Stimulated activated CD8-positive, alpha-beta memory T cell treated with anti-CD3 and anti-CD28 coated beads, Interleukin-2, amount 100 ng/mL, for 1 hour (primary cell): ENCODE measurements at places on chromosomes 7 and 10.

DNA sequence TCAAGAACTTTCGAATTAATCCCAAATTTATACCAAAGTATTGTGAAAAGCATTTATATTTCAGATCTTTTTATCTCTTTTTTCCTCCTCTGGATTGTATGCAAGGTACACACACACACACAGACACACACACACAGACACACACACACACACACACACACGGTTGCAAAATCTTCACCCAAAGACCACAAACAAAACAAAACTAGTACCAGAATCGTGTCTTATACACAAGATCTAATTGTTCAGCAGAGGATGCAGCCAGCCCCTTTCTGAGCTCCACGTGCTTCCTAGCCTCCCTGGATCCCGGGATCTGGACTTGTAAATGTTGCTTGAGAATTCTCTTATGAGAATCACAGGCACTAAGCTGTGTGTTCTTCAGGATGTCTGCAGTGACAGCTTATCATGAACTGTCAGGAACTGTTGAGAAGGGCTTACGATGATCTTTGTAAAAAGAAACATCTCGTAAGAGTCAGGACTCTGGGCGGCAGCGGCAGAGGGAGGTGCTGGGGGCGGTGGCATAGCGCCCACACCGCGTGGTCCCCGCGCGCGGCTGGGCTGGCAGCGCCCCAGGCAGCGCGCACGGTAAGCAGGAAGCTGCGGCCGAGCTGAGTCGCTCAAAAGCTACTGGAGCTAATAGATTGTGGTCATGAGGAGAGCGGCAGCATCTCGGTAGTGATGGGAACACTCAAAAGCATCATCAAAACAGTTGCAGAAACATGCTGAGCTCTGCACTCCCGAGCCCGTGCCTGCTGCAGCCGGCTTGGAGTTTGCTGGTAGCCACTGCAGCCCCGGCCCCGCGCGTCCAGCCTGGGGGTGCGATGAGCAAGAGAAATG is 277.6 kb downstream of the GATA3 start:
- DNase-seq = peak; percentile 68

DNA sequence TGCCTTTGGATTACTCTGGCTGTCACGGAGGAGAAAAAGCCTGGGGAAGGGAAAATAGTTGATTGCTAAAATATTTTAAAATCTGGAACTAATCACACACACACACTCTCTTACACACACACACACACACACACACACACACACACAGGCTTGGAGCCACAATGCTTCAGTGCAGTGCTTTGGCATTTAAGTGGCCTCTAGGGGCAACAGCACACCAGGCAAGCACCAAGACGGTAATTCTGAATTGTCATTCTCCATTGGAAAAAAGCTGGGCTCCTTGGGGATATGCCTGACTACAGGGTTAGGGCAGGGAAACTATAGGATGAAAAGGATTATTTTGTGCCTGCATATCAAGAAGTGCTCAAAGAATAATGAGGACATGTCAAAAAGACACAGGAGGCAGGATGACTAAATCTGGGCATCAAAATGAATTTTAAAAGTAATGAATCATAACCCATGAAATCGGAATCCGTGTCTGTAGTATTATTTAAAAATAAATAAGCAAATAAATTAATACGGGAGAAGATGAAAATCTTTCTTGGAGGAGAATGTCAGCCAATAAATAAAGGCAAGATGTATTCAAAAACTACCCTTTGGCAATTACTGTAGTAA is 30.4 kb upstream of the DDC start:
- DNase-seq = no peak

- no peak for DNase-seq
Observed at GRCh38 chr7:22393913-22394729, 37.2 kb upstream of the RAPGEF5 start.

DNA sequence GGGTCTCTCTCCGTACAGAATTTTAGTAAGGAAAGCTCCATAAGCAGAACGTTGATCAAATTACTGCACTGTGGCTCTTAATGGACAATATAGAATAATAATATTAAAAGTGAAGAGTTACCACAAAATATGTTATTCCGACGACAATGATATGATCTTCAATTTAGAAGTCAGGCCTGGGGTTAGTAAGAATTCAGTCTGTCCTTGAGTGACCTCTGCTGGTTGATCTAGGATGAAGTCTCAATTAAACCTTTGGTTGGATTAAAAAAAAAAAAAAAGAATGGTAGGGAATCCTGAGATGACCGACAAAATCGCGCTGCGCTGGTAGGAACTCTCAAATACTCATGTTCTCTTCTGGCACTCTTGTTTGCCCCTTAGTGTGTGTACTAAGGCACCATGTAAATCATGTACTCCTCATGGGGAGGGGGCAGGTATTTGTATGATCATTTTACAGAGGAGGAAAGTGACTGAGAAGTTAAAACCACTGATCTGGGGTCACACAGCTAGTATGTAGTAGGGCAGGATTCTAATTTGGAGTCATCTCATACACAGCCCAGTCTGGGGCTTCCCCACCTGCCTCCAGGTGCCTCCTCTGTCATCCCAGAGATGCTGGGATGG is 161.3 kb upstream of the NPVF start:
- no peak for DNase-seq

DNA sequence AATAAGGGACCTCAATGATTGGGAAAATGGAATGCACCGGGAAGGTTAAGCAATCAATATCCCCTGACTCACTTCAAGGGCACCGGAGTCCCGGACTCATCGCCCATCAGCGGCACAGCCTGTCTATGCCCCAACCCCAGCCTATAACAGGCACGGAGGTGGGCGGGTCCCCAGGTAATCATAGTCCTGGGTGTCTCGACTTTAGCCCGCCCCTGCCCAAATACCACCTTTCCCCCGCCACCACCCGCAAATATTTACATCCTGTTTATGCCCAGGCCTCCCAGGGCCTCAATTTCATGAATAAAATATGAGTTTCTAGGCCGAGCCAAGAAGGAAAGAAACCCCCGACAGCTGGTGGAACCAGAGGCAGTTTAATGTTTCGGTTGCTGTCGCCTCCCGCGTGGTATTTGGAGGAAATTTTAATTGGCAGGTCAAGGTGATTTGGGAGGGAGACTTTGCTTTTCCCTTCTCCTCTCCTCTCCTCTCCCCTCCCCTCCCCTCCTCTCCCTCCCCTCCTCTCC is 15.6 kb upstream of the RFC2 start:
- DNase-seq = peak; percentile 28

- DNase-seq = no peak
Observed at GRCh38 chr10:35375091-35375765, 38.9 kb downstream of the CCNY start.

GRCh38 chr7:48786951-48787350 is 137.4 kb upstream of the CDC14C start:
- DNase-seq = no peak

- no peak for DNase-seq
Observed at GRCh38 chr7:1678571-1679325, 8.7 kb downstream of the ELFN1 start.
